ENCODE measurements at places on chromosomes 2 and 18.
A peak's percentile ranks its signal among the peaks of the same experiment; 100 is the strongest.

GRCh38 chr2:224222291-224222690 is 179.6 kb downstream of the FAM124B start:
- DNase-seq: peak; percentile 39

- DNase-seq: no peak
These were observed 57.2 kb downstream of the NGEF start for GRCh38 chr2:232955856-232956255.

DNA sequence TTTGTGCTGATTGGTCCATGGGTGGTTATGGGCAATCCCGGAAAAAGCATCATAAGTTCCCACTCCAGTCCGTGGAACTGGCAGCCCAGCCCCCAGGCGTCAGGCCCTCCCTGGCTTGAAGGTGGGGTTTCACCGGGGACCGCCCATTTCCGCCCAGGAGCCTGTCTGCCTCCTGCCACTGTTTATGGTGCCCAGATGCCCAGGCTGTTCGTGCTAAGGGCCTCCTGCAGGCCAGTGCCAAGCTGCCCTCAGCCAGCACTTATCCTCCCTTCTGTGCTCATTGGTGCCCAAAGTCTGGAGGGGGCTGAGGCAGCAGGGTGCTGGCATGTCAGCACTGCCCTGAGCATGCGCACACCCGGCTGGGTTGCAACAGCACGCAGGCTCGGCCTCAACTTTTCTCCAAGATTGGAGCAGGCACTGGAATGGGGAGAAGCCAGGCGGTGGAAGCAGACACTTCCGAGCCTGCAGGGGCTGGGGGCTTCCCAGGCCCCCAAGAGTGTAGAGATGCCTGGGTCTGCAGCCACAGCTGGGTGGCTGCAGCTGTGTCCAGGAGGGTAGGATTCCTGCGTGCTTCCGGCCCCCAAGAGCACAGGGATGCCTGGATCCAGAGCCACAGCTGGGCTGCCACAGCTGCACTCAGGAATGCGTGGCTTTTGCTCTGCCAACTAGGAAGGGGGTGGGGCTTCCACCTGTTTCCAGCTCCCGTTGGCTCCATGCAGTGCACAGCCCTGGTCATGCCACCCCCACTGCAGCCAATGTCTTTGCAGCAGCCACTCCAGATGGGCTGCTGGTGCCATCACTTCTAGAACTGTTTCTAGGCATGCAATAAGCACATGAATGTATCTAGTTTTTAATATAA is 74.0 kb downstream of the AGPS start:
- DNase-seq: no peak

GRCh38 chr2:128794285-128794684 is 475.6 kb upstream of the HS6ST1 start:
- no peak for DNase-seq

Data from astrocyte of the spinal cord (primary cell).